ENCODE measurements at places on chromosomes 13 and 19.

DNA sequence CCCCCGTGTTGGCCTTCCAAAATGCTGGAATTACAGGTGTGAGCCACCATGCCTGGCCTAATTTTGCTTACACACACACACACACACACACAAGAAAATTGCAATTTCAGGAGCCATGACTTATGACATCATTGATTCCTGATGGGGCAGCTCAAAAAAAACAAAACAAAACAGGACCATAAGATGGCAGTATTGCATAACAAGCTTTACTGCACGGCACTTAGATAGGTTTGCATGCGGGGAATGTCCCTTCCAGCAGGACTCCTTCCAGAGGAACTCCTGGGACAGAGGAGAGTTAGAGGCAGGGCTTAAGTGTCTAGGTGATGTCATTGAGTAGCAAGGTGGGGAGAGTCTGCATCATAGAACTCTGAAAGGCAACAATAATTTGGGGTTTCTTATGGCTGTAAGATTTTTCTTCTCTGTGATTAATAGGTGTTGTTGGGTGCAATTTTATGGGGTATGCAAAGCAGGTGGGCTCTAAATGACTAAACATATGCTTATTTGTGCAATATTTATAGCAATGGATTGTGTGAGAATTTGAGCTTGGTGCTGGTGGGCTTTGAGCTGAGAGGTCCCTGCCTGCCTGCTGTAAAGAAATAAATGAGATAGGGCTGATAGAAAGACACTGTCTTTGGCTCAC, 9.0 kb upstream of the ACSBG2 start:
- DNase-seq = peak; percentile 64

GRCh38 chr13:109348519-109349258, 437.7 kb downstream of the IRS2 start:
- no peak for DNase-seq

GRCh38 chr19:30930941-30931706, 418.1 kb downstream of the TSHZ3 start:
- DNase-seq = no peak

- DNase-seq = no peak
Observed at GRCh38 chr13:71856548-71857043, 10.4 kb downstream of the DACH1 start.
